ENCODE measurements at places on chromosomes 6 and 20.

GRCh38 chr20:2658414-2659354 is 5.3 kb downstream of the IDH3B start:
- DNase-seq, result no peak

- DNase-seq, result peak; percentile 48
Observed at GRCh38 chr6:160930547-160931377, 60.8 kb upstream of the MAP3K4 start.

DNA sequence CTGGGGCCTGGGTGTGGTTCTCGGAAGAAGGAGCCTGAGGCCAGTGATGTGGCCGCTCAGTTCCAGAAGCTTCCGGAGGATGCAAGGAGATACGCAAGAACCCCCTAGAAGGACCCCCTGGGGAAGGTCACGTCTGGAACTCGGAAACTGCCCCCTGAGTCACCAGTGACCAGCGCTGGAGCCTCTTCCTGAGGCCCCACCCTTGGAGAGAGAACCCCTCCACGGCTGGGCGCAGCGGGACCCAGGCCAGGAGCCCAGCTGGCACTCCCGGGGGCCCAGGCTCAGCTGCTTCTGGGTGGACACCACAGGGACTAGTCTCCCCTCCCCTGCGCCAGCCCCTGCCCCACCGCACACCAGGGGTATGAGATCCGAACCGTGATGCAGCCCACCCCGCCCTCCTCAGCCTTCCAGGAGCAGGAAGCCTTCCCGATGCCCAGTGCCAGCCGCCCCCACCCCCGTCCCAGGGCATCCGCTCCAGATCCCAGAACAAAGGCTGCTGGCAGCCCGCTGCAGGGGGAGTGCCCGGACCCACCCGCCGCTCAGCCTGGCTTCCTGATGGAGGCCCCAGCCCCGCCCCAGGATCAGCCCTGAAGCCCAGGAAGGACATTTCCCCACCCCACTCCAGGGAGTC is 7.5 kb downstream of the LAMA5 start:
- no peak for DNase-seq

GRCh38 chr20:43432498-43432897 is 25.2 kb upstream of the SRSF6 start:
- no peak for DNase-seq

DNA sequence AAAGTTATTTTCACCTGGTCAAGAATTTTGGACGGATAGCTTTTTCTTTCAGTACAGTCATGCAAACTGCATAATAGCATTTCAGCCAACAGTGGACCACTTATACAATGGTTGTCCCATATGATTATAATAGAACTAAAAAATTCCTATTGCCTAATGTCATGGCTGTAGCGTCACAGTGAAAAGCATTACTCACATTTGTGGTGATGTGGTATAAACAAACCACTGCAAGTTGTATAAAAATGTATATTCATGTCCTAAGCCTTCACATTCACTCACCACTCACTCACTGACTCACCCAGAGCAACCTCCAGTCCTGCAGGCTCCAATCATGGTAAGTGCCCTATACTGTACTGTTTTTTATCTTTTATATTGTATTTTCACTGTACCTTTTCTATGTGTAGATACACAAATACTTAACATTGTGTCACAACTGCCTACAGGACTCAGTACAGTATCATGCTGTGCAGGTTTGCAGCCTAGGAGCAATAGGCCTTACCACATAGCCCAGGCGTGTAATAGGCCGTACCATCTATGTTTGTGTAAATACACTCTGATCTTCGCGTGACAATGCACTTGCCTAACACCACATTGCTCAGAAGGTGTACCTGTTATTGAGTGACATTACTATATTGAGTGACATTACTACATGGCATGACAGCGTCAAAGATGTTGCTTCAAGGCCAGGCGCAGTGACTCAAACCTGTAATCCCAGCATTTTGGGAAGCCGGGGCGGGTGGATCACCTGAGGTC is 17.9 kb downstream of the ABHD12 start:
- DNase-seq, result no peak

GRCh38 chr6:81683912-81684311 is 68.6 kb downstream of the TENT5A start:
- no peak for DNase-seq

- DNase-seq, result no peak
Observed at GRCh38 chr6:21601339-21601923, 7.9 kb downstream of the SOX4 start.
